ENCODE measurements at places on chromosomes 2 and 18.

- peak; percentile 81 for DNase-seq
These were observed 486.0 kb downstream of the ERBB4 start for GRCh38 chr2:212052412-212053159.

GRCh38 chr2:196712867-196713266 lies 73.4 kb downstream of the CCDC150 start:
- no peak for DNase-seq

GRCh38 chr18:13878857-13879256 lies 36.5 kb downstream of the MC2R start:
- DNase-seq = no peak

- DNase-seq = no peak
These were observed 181.3 kb upstream of the LINC00305 start for GRCh38 chr18:64330161-64330560.

- DNase-seq = no peak
These were observed 36.0 kb upstream of the VRK2 start for GRCh38 chr2:58010599-58010998.

GRCh38 chr18:46265196-46266156 lies 161.3 kb downstream of the HAUS1 start:
- DNase-seq = no peak

DNA sequence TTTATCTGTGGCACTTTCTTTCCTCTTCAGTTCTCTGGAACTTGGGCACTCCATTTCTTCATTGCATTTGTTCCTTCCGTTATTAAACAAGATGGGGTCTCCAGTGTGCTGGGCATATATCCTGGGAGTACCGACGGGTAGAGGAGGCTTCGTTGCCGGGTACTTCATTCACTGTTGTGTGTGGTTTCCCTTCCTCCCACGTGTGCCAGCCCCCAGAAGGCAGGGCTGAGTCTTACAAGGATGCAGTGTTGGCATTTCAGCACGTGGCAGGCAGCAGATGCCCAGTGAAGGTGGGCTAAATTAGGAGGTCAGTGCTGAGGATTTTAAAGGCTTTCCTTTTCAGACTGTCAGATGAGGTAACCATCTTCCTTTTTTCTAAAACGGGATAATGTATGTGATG lies 58.6 kb downstream of the MGAT5 start:
- no peak for DNase-seq

DNA sequence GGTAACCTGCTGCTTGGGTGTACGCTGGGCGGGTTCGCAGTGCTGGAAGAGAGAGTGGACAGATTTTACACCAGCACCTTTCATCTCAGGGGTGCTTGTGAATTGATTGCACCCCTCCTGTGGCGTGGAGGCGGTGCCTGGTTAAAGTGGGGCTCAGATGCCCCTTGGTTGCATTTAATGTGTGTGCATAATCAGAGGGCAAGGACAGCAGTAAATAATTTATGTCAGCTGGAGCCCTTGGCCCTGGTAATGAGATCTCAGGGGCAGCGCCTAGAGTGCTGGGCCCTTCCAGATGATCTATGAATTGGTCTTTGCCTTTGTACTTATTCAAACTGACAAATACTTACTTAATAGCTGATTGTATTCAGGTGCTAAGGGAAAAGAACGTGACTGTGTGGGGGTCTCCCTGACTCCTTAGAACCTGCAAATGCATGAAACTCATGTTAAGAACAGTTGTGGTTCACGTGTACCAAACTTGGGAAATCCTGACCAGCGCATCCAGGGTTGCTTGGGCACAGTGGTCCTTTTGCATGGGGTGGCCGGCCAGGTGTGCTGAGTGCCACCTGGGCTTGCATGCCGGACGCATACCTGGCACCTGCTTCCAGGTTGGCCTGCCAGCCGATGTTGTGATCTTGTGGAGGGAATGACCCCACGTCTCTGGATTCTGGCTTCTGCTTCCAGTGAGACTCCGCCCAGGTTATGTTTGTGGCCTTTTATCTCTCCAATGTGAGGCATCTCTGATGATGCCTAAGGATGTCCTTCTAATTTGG lies 118.5 kb downstream of the AGAP1 start:
- DNase-seq = no peak

GRCh38 chr18:39647627-39648534 lies 2082.3 kb upstream of the CELF4 start:
- DNase-seq = no peak

DNA sequence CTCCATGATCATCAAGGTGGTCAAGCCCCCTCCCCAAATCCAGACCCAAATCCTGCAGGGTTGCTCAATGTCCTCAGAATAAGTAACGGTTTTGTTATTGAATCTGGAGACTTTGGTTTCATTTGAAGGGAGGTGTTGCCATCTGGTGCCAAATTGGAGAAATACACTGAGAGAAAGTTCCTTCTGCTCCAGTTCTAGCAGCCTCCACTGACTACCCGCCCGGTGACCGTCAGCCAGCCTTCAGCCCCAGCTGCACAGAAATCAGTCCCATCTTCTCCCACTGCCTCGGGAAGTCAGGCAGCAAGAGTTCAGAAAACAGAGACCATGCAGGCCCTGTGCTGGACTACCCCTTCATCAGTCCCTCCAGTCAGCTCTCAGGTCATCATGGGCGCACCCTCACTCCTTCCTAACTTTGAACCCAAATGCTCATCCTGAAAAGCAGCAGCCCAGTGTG lies 38.7 kb downstream of the PKDCC start:
- peak; percentile 67 for DNase-seq

DNA sequence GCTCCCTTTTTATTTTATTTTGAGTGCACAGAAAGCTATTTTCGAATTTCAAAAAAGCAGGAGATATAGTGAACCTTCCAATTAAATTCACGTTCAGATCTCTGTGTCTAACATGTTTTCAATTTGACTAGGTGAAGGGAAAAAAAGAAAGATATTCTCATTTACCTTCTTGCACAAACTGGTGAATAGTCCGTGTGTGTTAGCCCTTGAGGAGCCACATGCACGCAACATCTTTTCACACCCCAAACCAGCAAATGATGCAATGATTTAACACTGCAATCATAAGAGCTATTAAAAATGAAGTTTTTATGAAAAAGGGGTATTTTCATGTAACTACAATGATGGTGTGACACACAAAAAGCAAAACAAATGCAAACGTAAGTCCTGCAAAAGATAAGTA lies 109.8 kb downstream of the CPO start:
- DNase-seq = no peak

- peak; percentile 97 for DNase-seq
These were observed 240.9 kb upstream of the APCDD1 start for GRCh38 chr18:10213526-10213925.

GRCh38 chr2:168601741-168602140 lies 145.7 kb downstream of the CERS6 start:
- DNase-seq = peak; percentile 16

DNA sequence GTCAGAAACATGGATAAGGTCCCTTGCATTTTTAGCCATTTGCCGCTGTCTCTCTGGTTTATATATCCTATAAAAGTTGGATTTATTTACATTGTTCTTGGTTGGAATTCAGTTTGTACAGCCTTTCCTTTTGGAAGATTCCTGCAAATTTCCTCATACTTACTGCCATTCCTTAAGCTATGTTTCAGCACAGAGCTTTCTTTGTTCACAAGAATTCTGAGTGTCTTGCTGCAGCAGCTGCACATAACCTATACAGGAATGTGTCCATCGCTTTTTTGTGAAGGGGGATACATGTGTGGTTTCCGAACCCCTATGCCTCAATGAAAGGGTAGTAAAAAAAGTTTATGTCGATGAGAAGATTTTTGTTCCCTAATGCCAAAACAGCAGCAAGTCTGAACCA lies 48.3 kb upstream of the CCDC68 start:
- DNase-seq = no peak

- no peak for DNase-seq
These were observed 407.1 kb downstream of the CDH19 start for GRCh38 chr18:66196805-66197204.

Measured in MV-4-11 (cell line).